ENCODE measurements at places on chromosomes 1 and 21.

GRCh38 chr1:20555758-20556120 lies 3.4 kb downstream of the FAM43B start:
- DNase-seq = no peak

- no peak for DNase-seq
Observed at GRCh38 chr1:3121401-3122210, 52.6 kb downstream of the PRDM16 start.

DNA sequence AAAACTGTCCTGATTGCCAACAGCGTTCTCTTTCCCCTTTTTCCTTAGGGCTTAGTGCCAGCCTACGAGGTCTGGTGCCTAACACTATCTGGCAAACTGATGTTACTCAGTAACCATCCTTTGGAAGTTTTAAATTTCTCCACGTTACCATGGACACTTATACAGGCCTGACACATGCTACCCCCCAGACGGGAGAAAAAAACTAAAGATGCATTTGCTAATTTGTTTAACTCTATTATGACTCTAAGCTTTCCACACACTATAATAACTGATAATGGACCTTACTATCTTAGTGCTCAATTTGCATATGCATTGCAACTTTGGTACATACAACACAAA lies 36.8 kb downstream of the CLCA1 start:
- DNase-seq = no peak

DNA sequence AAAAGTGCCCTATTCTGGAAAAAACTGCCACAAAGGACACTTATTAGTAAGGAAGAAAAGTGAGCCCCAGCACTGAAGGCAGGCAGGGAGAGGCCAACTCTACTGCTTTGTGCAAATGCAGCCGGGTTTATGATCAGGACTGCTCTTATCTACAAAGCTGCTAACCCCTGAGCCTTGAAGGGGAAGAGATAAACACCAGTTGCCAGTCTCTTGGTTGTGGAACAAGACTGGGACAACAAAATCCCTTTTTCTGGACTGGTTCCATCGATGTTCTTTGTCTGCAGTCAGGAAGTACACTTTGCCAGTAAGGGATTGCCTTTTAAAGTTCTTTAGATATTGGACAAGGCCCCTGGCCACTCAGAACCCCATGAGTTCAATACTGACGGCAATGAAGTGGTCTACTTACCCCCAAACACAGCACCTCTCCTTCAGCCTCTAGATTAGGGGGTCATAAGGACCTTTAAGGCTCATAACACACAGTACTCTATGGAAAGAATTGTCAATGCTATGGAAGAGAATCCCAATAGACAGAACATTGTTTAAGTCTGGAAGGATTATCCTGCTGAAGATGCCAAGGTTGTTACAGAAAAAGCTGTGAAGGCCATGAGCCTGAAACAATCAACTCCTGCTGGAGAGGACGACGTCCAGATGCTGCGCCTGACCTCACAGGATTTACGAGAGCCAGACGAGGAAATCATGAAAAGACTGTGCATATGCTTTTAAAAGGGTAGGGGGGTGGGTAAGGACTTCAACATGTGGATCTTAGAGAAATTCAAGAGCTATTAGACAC lies 43.6 kb downstream of the GNB1 start:
- DNase-seq = no peak

DNA sequence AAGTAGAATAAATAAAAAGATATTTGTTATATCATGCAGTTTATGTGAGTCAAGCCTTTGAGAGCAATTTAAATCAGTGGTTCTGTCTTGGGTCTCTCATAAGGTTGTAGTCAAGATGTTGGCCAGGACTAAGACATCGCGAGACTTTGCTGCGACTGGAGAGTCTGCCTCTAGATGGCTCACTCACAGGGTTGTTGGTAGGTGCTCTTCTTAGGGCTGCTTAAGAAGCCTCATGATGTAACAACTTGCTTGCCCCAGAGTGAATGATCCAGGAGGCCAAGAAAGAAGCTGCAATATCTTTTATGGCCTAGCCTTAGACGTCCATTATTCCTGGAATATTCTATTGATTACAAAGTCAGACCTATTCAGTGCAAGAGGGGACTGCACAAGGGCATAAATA lies 73.1 kb upstream of the CACHD1 start:
- no peak for DNase-seq

DNA sequence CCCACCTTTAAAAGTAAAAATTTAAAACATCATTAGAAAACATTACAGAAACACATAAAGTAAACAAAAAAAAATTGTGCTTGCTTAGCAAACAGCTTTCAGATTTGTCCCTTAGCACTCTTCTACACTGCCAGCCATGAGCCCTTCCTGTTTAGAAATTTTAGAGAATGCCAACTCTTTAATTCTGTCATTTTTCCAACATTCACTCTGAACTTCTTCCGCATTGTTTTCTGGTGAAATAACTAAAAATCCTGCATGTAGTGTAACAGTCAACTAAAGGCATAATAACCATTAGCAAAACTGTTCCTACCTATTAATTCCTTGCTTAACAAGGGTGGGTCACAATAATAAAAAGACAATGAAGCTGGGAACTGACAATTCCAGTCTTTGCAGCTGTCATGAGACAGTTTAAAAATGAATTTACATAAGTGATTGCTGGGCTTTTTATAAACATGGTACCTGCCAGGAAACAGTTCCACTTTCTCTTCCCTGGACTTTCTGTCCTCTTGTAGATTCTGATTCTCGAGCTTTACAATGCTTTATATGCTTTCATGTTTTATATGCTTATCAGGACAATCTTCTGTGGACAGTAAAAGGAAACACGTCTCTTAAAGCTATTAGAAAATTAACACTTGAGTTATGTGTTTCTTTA lies 19.0 kb downstream of the GNG12 start:
- DNase-seq = no peak

DNA sequence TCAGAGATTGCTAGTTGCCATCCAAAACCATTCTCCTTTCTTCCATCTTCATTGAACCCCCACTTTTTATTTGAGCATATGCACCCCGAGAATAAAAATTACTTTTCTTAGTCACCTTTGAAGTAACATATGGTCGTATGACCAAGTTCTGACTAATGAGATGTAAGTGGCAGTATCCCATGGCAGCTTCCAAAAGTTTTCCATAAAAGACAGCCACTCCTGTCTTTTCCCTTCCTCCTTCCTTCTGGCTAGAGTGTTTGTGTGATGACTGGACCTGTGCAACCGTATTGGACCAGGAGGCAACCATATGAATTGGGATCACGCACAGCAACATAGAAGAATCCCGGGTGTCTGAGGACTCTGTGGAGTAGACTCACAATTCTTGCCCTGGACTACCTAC lies 41.1 kb upstream of the CCSAP start:
- no peak for DNase-seq

DNA sequence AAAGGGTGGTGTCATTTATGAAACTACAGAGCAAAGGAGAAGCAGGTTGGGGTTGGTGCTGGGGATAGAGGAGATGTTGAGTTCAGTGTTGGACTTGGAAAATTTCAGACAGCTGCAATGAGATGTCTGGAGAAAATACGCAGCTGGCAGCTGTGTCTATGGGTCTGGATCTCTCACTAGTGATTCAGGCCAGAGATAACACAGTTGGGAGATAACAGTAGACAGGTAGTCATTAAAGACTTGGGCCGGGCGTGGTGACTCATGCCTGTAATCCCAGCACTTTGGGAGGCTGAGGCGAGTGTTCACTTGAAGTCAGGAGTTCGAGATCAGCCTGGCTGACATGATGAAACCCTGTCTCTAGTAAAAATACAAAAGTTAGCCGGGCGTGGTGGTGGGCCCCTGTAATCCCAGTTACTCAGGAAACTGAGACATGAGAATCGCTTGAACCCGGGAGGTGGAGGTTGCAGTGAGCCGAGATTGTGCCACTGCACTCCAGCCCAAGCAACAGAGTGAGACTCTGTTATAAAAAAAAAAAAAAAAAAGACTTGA lies 2.5 kb upstream of the TFAP2E start:
- no peak for DNase-seq

DNA sequence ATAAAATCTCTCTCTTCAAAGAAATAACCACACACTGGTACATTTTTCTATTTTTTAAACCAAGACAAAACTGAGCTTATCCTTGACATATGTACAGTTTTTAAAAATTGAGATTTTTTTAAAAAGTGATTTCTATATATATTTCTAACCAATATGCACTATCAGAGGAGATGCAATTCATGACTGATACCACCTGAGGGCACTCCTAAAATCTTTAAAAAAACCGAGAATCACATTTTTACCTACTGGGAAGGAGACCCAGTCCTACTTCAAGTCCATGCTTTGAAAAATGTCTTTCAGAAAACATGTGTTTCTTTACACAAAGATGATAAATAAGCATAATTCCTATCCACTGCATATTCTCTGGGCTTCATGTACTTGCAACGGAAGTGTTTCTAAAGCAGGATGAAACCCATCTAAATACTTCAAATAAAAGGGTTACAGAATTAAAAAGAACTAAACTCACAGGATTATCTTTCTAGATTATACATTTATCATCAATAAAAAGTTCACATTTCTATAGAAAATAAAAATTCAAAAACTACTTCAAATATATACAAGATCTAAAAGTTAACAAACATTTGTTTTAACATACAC lies 98.6 kb downstream of the ENAH start:
- DNase-seq = no peak

GRCh38 chr1:30919025-30919881 lies 10.7 kb upstream of the SDC3 start:
- DNase-seq = peak; percentile 11

DNA sequence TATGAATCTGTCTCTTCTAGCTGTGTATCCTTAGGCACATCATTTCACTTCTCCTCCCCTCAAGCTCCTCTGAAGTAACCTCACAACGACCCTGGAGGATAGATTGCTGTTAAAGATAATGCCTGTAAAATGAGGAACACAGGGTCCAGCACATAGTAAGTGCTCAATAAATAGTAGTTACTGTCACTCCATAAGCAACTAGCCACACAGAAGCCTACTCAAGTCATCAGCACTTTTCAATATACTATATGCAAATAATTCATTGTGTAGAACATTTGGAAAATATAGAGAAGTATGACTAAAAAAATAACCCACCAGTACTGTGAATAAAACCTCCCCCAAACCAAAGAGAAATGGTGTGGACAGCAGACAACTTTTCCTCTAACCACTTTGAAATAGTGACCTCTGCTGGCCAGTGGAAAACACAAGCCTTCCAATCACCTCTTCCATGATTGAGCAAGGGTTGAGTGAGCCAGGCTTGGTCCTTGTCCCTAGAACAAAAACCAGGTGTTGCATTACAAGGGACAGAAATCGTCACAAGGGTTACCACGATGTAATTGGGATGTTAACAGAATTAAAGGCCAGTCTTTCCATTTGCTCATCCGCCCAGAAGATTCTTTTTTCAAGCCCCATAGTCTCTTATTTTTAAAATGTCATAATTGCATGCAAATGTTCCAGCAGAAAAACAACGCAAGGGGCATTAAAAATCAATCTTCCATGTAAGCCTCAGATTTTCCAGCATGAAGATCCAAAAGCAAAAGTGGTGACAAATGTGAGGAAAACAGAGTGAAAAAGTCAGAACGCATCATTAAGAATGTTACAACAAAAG lies 15.7 kb upstream of the GLIS1 start:
- no peak for DNase-seq
